ENCODE measurements at places on chromosomes 5 and 9.

- ATAC-seq = no peak
Observed at GRCh38 chr9:112535301-112535700, 48.7 kb downstream of the KIAA1958 start.

- no peak for ATAC-seq
Observed at GRCh38 chr9:72213906-72214305, 64.7 kb downstream of the GDA start.

DNA sequence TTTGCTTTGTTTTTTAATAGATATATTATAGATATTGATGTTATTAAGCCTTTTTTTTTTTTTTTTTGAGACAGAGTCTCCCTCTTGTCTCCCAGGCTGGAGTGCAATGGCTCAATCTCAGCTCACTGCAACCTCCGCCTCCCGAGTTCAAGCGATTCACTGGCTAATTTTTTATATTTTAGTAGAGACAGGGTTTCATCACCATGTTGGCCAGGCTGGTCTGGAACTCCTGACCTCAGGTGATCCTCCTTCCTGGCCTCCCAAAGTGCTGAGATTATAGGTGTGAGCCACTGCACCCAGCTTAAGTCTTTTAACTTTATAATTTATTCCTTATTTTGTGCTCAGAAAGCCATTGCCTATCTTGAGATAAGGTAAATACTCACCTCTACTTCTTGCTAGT is 24.2 kb upstream of the RAD23B start:
- no peak for ATAC-seq

DNA sequence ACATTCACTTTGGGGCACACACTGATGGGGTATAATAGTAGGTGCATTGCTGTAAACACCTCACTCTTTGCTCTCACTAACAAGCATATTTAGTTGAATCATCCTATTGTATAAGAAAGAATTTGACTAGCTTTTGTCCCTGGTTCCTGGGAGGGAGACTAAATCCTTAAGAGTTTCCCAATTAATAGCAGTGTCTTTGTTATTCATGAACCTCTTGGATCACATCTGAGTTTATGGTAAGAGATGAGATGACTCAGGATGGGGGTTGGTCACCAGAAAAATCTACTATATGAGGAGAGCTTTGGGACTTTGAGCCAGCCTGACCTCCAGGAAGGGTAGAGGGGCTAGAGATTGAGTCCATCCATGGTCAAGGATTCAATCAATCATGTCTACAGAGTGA is 56.8 kb downstream of the PUM3 start:
- ATAC-seq = no peak

DNA sequence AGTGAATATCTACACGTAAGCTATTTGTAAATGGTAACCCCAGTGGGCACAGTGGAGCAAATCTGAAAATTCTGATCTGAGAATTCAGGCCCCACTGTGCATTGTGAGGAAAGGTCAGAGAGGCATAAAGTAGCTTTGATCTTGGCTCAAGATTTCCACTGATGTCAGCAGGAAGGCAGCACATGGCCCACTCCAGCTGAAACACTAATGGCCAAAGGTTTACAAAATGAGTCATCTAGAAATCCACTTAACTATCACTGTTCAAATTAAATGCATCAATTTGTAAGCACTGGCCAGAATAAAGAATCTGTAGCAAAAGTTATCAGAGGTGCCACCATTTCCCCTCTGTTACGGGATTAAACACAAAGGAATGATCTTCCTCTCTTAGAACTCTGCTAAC is 191.6 kb downstream of the C9orf152 start:
- ATAC-seq = no peak

- ATAC-seq = no peak
Observed at GRCh38 chr9:34430843-34431437, 27.4 kb downstream of the FAM219A start.

Measured in activated CD4-positive, CD25-positive, alpha-beta regulatory T cell treated with anti-CD3 and anti-CD28 coated beads, Interleukin-2, amount 50 U/mL, for 24 hours (primary cell).